Stimulated activated CD4-positive, alpha-beta T cell treated with anti-CD3 and anti-CD28 coated beads, Interleukin-15, amount 100 ng/mL, for 48 hours (primary cell): ENCODE measurements at places on chromosomes 7 and 10.
A peak's percentile ranks its signal among the peaks of the same experiment; 100 is the strongest.

DNA sequence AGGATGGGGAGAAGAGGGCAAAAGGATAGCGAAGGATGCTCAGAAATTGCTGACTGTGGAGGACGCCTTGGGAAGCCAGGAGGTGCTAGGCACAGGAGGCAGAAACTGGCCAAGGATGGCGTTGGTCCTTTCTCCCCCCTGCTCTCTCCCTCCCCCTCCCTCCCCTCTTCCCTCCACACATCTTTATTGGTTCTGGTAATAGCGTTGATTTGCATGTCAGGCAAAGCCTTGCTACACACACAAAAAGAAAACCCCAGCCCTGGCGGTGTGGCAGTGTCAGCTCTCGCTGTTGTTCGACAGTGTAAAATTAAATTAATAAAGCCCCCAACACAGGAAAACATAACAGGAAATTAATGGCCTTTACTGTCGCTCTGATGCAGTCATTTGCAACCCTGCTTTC is 47.2 kb downstream of the PAX2 start:
- DNase-seq = no peak

- DNase-seq = no peak
Observed at GRCh38 chr7:12612622-12613021, 42.1 kb downstream of the SCIN start.

- no peak for DNase-seq
Observed at GRCh38 chr10:714214-714613, 24.7 kb upstream of the DIP2C start.

GRCh38 chr10:3530783-3531645 is 254.0 kb downstream of the KLF6 start:
- no peak for DNase-seq

DNA sequence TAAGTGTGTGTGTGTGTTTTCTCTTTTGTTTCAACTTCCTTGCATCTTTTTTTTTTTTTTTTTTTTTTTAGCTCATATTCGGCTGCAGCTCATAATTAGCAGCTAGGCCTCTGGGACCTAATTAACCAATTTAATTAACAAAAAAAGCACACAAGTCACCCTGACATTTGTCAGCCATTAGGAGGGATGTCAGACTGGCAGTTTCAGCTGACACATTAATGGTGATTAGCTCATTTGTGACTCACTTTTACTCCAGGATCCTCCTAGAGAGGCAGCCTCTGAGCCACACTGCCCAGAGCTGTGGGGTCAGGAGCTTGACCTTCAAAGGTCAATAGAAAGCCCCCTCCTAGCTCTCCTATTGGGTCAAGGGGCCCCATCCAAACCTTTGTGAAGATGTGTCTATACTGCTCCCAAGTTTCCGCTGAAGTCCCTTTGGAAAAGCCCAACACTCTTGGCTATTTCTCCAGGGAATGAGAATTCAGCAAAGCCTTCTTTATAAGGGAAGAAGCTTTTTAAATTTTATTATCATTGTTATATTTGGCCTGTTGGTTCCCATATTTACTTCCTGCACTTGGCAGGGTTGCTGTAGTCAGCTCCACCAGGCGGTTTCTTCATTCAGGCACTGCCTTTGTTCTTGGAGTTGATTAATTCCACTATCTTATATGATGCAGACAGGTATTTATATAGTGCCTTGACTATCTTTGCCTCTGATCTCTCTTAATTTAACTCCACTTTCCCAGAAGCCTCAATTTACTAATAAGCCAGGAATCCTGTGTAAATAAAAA is 109.5 kb upstream of the HABP2 start:
- no peak for DNase-seq

GRCh38 chr7:33900501-33900900 is 4.8 kb upstream of the BMPER start:
- DNase-seq = no peak

DNA sequence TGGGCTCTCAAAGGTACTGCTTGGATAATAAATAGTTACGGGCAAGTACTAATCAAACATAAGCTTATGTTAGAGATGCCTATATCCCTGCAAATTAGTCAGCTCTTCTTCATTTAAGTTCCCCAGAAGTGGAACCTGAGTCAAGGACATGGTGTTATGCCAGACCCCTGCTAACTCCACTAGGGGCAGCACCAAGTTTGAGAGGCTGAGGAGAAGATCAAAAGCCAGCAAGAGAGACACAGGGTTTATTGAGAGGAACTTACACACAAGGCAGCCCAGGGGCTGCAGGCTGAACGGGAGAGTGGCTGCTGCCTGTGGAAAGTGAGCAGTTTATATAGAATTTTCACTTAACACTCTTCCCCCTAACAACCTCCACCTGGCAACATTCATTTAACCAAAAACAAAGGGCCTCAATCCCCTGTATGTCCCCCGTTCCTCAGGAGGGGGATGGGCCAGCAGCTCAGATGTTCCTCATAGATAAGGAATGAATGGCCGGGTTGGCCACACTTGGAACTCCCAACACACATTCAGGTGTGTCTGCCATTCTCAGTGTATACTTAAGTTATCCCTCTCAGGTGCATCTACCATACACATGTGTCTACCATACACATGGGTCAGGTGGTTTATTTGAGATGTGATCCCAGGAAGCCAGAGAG is 62.6 kb upstream of the GHITM start:
- DNase-seq = no peak

DNA sequence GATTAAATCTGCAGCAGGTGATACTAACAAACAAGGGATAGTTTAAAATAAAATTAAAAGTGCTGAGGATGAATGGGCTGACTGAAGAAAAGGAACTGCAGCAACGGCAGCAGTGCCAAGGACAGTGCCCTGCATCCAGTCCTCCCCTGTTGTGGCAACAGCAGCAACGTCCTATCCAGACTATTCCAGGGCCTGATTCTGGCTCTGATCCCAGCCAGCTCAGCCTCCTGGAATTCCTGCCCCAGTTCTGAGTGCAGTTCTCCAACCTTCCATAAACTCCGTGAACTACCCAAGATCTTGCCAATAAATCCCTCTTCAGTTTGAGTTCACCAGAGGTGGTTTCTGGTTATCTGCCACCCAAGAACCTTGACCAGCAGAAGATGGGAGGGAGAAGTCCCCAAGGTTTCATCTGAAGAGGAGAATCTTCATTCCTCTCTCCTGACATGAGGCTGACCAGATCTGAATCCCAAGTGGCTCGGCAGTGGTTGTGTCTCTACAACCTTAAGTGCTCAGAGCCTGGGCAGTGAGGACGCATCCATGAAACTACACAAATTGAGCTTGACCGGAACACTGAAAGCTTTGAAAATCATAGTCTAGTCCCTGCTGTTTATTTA is 115.8 kb downstream of the SORBS1 start:
- DNase-seq = no peak

GRCh38 chr7:88117325-88117724 is 102.5 kb downstream of the SRI start:
- DNase-seq = no peak

- no peak for DNase-seq
Observed at GRCh38 chr7:116801092-116801710, 61.2 kb upstream of the CAPZA2 start.

DNA sequence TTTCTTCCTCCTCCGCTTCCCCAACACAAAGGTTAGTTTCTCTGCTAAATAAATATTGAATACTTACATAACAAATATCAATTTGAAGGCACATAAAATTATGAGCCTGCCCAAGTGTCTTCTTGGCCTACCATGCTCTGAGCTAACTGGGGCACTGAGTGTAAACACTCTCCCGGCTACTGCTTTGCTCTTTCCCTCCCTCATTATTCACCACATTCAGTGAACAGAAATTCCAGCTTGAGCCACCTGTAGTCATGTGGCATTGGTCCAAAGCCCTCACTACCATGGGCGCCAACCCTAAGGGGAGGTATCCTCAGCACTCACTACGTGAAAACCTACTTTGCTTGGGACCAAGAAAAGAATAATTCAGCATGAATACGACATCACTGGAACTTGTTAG is 409.0 kb downstream of the KCNMA1 start:
- no peak for DNase-seq

DNA sequence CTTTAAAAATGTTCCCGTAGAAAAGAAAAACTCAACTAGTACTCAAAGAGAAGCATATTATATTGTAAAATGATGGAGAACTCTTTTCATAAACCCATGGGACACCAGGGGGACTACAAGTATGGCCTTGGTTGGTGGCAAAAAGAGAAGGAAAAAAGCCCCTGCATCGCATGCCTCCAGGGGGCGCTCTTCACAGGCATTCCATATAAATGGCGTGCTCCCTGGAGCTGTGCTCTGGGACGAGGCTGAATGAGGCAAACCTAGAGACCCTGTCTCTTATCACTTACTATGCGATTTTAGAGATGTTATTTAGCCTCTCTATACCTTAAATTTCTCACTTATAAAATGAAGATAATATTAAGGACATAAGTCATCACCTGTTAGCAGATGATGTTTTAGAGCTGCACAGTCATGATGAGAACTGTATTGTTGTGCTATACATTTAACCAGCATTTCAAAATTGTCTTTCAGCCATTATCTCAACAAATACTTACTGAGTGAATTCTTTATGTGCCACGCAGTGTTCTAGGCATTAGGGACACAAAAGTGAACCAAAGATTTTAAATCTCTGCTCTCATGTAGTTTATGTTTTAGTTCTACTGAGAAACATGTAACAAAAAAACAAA is 105.8 kb downstream of the ARHGAP21 start:
- peak; percentile 3 for DNase-seq

DNA sequence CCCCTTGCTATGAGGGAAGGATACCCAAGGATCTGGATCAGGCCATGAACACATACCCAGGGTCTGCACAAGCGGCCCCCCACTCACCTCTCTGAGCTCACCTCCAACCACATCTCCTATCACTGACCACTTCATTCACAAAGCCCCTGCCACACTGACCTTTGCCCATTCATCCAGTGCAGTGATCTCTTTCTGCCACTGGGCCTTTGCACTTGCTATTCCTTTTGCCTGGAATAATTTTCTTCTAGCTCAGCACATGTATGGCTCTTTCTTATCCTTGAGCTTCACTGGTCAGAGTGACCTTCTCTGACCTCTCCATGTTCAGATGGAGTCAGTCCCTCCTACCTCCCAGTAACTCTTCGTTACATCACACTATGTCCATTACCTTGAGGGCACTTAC is 48.3 kb downstream of the ADRA2A start:
- DNase-seq = no peak

- no peak for DNase-seq
Observed at GRCh38 chr7:107387573-107388219, 82.2 kb upstream of the GPR22 start.

- no peak for DNase-seq
Observed at GRCh38 chr7:100914208-100914878, 18.7 kb upstream of the ACHE start.

DNA sequence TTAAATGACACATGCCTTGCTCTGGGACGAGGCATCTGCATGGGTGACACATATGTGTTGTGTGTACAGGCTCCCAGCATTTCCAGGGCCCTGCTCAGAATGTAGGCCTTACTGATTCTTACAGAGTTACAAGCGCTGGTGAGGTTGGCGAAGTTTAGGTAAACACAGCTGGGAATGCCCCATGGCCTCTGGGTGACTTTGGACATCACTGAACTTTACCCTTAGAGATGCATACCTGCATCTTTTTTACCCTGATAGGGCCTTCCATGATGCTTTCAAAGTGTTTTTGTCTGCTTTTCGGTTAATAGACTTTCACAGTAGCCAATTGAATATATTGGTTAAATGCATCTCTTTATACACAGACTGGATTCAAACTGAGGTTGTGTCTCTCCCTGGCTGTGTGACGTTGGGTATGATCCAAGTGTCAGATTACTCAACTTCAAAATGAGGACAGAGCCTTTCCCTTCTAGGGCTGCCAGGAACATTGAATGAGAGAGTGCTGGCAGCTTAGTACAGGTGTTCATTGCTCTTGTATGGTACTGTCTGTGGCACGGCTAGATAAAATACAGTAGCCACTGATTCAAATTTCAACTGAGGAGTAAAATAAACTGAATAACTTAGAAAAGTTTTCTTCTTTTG is 29.5 kb downstream of the EGFR start:
- no peak for DNase-seq

- DNase-seq = no peak
Observed at GRCh38 chr10:117543225-117544003, 868 bp downstream of the EMX2 start.

- no peak for DNase-seq
Observed at GRCh38 chr10:10792681-10793080, 225.0 kb upstream of the CELF2 start.

DNA sequence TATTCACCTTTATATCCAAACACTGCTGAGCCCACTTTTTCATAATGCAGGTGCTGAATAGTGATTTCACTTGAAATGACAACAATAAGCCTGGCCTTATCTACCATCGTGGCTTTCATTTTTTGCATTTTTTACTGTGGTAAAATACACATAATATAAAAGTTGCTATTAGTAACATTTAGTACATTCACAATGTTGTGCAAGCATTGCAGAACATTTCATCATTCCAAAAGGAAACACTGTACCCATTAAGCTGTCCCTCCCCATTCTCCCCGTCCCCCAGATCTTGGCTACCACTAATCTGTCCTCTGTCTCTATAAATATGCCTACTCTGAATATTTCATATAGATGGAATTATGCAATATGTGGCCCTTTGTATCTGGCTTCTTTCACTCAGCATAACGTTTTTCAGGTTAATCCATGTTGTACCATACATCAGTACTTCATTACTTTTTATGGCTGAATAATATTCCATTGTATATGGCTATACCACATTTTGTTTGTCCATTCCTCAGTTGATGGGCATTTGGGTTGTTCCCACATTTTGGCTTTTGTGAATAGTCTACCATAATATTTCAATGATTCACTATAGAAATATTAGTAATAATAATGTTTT is 68.5 kb upstream of the ARID5B start:
- DNase-seq = no peak

- DNase-seq = no peak
Observed at GRCh38 chr10:124560377-124561105, 98.9 kb downstream of the LHPP start.

GRCh38 chr10:4704034-4704545 is 121.9 kb upstream of the AKR1E2 start:
- DNase-seq = no peak

DNA sequence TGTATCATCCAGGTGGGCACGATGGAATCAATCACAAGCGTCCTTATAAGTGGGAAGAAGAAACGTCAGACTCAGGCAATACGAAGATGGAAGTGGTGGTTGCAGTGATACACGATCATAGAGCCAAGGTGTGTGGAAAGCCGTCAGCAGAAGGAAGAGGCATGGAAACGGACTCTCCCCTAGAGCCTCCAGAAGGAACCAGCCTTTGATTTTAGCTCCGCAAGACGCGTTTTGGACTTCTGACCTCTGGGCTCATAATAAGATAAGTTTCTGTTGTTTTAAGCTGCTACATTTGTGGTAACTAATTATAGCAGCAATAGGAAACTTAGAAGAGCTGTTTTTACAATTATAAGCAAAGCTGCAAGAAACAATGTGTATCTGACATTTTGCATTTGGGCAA is 14.8 kb downstream of the FANK1 start:
- no peak for DNase-seq

GRCh38 chr10:61973169-61973568 is 71.7 kb downstream of the ARID5B start:
- DNase-seq = no peak

- DNase-seq = no peak
Observed at GRCh38 chr7:136034132-136034531, 57.0 kb upstream of the MTPN start.
